ENCODE measurements at places on chromosomes 4 and X.
A peak's percentile ranks its signal among the peaks of the same experiment; 100 is the strongest.

GRCh38 chr4:137310166-137310565 is 222.1 kb downstream of the PCDH18 start:
- no peak for DNase-seq

- no peak for DNase-seq
Measured at GRCh38 chrX:36961590-36961989, 46.6 kb upstream of the FAM47C start.

- no peak for DNase-seq
Measured at GRCh38 chr4:61086979-61087378, 113.1 kb upstream of the ADGRL3 start.

DNA sequence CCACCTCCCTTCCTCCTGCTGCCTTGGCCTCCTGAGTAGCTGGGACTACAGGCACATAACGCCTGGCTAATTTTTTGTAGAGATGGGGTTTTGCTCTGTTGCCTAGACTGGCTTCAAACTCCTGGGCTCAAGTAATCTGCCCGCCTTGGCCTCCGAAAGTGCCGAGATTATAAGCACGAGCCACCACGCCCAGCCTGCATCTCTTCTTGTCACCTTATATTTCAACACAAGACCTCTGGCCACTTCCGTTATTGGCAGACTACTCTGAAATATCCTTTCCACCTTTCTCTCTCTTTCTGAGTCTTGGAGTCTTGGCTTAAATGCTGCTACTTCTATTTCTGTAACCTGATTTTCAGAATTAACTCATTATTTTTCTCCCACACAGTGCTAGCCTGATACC is 5.6 kb downstream of the KIAA0232 start:
- no peak for DNase-seq

DNA sequence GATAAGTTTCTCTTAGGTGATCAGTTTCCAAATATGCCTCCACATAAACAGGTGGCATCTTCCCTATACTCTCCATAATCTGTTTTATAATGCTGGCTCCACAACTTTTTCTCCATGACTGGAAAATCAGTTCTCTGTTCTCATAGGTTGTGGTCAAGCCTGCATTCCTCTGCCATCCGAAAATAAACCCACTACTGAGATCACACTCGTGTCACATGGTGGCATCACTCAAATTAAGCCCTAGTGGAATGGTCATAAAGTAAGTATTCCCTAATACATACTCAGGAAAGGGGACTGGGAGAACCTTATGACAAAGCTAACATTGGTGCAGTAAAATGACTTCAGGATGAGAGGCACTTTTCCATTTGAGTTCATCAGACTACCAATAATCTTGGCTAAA is 37.6 kb downstream of the MAGED4B start:
- DNase-seq, result no peak

GRCh38 chrX:110584083-110584482 is 211.5 kb downstream of the CHRDL1 start:
- no peak for DNase-seq

DNA sequence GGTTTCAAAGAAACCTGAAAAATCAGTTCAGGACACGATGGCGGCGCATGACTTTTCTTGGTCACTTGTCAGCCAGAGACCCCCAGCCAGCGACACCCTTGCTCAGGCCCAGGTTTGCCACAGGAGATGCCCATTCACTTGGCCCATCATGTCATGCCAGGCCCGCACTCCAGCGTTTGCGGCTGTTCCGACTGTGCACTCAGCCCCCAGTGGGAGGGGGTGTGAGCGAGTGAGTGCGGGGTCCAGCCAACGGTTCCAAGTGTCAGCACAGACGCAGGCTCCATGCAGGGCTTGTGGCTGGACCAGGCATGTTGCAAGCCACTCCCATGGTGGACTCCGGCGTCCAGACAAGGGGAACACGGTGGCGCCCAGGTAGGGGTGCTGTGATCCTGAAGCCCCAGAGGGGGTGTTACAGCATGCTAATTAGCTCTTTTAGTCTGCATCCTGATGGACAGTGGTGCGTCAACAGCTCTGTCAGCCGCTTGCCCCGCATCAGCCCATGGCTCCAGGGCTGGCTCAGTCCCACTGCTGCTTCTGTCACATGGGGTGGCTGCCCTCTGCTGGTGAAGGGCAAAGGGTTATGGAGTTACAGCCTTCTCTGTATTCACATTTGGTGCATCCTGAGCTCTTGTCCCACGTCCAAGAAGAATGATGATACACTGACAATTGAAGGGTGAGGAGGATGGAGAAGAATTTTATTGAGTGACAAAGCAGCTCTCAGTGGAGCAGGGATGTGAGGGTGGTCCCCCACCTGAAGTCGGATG is 3.7 kb upstream of the MAEA start:
- DNase-seq, result peak; percentile 10

DNA sequence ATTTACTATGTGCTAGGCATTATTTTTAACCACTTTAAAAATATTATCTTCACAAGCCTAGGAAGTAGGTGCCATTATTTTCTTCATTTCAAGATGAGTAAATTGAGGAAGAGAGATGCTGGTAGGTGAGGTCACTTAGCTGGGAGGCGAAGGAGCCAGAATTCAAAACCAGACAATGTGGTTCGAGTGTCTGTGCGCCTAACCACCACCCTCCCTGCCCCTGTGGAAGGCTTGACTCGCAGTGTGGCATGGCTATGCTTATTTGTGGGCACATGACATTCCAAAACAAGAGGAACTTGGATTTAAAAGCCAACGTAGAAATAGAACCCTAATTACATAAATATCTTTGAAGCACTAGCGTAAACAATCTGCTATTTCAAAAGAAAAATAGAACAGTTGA is 226.6 kb upstream of the PITX2 start:
- DNase-seq, result no peak

GRCh38 chrX:43008356-43008755 is 230.4 kb upstream of the PPP1R2C start:
- no peak for DNase-seq

GRCh38 chr4:3462321-3462789 is 751 bp upstream of the DOK7 start:
- DNase-seq, result no peak

GRCh38 chr4:32462944-32463343 is 1742.8 kb downstream of the PCDH7 start:
- no peak for DNase-seq

DNA sequence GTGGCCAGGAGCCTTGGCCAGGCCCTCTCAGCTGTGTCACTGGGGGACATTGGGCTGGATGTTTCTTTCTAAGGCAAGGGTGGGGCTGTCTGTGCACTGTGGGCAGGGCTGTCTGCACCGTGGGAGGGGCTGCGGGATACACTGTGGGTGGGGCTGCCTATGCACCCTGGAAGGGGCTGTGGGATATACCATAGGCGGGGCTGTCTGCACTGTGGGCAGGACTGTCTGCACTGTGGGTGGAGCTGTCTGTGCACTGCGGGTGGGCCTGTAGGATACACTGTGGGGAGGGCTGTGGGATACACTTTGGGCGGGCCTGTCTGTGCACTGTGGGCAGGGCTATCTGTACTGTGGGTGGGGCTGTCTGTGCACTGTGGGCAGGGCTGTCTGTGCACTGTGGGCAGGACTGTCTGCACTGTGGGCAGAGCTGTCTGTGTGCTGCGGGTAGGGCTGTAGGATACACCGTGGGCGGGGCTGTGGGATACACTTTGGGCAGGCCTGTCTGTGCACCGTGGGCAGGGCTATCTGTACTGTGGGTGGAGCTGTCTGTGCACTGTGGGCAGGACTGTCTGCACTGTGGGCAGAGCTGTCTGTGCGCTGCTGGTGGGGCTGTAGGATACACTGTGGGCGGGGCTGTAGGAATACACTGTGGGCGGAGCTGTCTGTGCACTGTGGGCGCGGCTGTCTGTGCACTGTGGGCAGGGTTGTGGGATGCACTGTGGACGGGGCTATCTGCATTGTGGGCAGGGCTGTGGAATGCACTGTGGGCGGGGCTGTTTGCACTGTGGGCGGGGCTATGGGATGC is 31.1 kb downstream of the ACOX3 start:
- DNase-seq, result no peak

DNA sequence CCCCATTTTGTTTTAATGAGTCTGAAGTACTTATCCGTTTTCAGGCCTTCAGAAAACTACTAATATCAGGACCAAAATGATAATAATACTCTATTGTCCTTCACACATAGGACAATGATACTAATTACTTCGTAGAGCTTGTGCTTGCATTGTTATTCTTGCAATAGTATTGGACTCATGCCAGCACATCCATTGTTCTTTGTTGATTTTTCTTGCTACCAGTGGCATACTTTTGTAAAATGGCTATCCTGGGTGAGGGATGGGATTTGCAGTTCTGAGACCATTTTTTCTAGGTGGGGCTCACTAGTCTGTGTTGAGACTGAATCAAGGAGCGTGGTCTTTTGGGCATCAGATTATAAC is 195.3 kb downstream of the MAML3 start:
- DNase-seq, result no peak

- DNase-seq, result peak; percentile 33
Measured at GRCh38 chrX:109886122-109886761, 116.7 kb upstream of the TMEM164 start.

DNA sequence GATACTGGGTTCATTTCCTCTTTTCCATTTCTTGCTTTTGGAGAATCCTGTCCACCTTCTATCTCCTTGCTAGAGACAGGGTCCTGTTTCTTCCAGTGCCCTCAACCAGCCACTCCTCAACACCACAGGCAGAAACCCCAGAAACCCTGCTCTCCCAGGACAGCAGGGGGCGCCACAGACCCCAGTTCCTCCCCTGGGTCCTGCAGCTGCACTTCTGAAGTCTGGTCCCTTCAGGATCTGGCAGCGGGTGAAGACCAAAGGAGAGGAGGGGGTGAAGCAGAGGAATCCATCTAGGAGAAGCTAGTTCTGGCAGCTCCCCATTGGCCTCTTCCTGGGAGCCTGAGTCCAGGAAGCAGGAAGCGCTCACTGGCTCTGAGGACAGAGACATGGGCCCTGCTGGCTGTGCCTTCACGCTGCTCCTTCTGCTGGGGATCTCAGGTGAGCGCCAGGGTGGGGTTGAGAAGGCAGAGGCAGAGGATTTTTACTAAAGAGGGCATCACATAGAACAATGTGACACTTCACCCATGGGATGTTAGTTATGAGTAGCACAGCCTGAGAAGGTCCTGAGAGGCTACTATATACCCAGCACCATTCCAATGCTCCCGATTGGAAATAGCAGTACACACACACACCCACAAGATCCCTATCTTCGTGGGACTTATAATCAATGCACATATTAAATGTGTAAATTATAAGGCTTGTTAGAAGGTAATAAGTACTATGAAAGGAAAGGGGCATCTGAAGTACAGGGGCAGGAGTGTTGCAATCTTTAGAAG is at the start of gene PRSS48:
Gene PRSS48, plus strand, starts transcription at position 375 of the 776 bp plus-strand sequence. Its CDS starts 12 bp downstream, at position 387.
- peak; percentile 42 for DNase-seq

GRCh38 chrX:24093746-24094145 is 39.0 kb downstream of the EIF2S3 start:
- DNase-seq, result no peak

- DNase-seq, result no peak
Measured at GRCh38 chrX:133053861-133054598, 42.9 kb downstream of the USP26 start.

DNA sequence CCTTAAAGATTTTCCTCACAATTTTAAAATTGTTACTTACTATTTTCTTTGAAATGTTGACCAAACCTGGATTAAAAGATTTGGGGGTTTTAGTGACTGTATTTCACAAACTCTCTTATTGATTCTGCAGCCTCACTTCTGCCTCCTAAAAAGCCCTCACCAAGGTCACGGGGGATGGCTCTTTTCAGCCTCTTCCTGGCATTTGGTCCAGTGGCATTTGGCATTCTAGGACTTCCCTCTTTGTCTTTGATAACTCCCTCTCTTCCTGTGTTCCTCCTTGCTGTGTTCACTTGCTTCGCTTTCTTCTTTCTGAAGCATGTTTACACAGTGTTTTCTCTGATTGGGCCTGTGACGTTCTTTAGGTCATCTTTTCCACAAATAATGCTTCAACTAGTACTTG is 21.5 kb downstream of the PKD2 start:
- DNase-seq, result no peak

DNA sequence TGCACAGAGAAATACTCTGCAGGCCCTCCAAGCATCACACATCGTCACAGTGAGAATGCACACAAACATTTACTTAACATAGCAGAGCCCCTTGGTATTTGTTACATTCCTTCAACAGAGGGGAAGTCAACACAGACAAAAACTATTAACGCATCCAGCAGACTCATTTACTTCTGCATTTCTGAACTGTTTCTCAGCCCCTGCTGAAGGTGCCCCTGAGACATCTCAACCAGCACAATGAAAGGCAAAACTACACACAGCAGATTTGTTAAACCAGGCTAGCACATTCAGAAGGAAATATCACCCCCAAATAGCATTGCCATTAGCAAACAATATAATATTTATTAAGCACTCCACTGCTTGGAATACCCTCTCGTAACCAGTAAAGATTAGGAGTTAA is 367.0 kb downstream of the RAB28 start:
- no peak for DNase-seq

DNA sequence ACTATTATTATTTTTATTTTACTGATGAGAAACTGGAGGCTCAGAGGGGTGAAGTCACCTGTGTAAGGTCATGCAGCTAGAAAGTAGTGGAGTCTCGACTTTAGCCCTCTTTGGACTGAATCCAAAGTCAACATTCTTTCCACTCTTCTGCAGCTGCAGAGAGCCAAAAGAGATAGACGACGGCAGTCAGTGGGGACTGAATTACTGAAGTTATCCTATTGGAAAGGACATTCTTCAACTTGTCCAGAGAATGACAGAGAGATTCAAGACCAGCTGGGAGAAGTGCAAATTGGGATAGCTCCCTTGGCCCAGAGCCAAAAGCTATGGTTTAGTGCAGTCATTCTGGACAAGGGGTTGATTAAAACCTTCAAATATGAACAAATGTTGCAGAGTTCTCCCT is 42.5 kb downstream of the VGLL1 start:
- no peak for DNase-seq

- DNase-seq, result no peak
Measured at GRCh38 chrX:51922561-51922960, 29.1 kb downstream of the MAGED1 start.

Measured in HFFc6 (cell line).